ENCODE measurements at places on chromosomes 11 and 22. TPM values are rescaled to one million over a fixed set of nuclear protein-coding genes. Genes with fewer than 3 reads are reported as not detected.

Gene LSP1
- 122 TPM for total RNA-seq

Gene AGBL2
- 0.79 TPM for total RNA-seq

Gene RIBC2
- total RNA-seq = not detected

Gene TBC1D10A
- 20.7 TPM for total RNA-seq

Measured in posterior vena cava (tissue), 2 donors.